ENCODE measurements at places on chromosomes 5 and 9.

- DNase-seq: no peak
These were observed 273.5 kb downstream of the NR2F1-AS1 start for GRCh38 chr5:93307557-93307956.

- no peak for DNase-seq
These were observed 4.3 kb upstream of the ZNF510 start for GRCh38 chr9:96782235-96782634.

DNA sequence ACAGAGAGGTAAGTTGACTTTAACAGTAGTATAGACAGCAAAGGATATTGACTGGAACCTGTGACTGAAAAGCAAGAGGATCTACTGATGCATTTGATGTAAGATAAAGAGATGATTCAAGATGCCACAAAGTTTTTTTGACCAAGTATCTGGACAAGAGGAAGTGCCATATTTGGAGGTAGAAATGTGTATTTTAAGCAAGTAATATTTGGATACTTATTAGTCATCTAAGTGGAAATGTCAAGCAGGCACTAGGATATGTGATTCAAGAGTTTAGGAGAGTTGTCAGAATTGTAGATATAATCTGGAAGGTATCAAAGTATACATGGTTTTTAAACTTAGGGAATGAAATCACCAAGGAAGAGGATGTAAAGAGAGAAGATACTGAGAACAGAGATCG lies 686.1 kb upstream of the CHD1 start:
- DNase-seq: no peak

DNA sequence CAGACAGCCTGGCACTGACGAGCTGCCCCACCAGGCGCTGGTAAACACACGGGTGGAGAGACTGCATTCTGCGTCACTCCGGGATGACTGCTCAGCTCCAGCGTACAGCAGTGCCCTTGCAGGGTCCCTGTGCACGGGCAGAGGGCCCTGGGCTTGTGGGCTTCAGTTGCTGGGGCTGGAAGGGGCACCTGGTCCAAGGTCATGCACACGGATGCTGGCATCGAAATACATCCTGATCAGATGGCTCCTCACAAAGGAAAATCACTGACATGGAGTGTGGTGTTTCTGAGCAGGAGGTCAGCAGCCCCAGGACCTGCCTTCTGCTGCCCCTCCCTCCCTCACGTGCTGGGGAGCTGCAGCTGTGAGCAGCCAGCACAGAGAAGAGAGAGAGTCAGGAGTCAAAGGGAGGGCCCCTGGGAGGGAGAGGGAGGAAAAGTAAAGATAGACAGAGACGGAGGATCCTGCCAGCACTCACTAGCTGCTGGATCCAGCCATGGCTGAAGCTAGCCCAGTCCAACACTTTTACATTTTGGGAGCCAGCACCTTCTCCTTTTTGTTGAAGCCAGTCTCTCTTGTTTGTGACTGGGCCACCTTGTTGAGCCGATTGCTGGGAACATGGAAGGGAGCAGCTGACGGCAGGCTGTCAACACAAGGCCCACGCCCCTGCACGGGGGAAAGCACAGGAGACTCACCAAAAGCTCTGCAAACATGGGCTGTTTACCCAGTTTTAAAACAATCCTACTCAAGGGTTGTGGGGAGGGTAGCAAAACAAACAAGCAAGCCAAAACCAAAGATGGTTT lies 166.5 kb upstream of the PHYKPL start:
- DNase-seq: no peak

GRCh38 chr5:127431977-127432585 lies 85.4 kb upstream of the PRRC1 start:
- DNase-seq: no peak

DNA sequence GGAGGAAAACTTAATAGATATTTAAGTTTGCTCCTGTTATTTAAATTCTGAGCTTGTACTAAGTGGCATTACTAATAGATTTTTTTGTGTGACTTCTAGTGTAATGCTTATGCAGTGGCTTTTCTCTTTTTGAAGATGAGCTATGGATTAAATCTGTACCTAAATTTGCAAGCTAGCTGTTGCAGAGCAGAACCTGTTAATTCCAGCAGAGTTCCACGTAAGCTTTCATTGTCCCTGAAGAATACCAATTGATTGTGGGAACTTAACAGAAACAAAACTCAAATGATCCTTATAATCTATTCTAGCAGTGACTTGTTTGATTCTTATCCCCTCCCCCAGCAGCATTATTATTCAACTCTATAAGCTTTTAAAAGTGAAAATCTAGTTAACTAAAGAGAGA lies 51.7 kb downstream of the MAN2A1 start:
- no peak for DNase-seq

- no peak for DNase-seq
These were observed 1.1 kb upstream of the FYB1 start for GRCh38 chr5:39220280-39221030.

All from stimulated activated CD8-positive, alpha-beta memory T cell treated with anti-CD3 and anti-CD28 coated beads, Interleukin-2, amount 100 ng/mL, for 48 hours (primary cell).